ENCODE measurements at places on chromosomes 3 and 15. TPM values are rescaled to one million over a fixed set of nuclear protein-coding genes. Genes with fewer than 3 reads are reported as not detected.

DNA sequence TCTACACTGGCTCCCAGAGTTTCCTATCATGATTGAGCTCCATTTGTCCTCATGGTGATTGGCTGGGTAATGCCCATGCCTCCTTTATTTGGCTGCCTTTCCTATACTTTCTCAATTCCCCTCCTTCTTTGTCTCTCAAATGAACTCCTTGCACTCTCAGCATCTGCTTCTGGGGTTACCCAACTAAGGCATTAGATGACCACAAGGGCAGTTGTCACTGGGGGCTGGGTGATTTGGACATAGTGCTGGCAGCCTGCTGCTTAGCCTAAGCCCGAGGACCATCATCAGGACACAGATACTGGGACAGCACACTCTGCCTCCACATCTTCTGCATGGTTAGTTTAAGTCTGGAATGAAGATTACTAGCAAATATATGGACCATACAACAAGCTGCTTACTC, 49.2 kb upstream of the LRRFIP2 start:
- H3K4me1 ChIP-seq, result no peaks in the 10 kb centered on the region
- no peaks in the 10 kb centered on the region for H3K36me3 ChIP-seq
- H3K27ac ChIP-seq, result no peak overlapping the region
- DNase-seq, result no peak

DNA sequence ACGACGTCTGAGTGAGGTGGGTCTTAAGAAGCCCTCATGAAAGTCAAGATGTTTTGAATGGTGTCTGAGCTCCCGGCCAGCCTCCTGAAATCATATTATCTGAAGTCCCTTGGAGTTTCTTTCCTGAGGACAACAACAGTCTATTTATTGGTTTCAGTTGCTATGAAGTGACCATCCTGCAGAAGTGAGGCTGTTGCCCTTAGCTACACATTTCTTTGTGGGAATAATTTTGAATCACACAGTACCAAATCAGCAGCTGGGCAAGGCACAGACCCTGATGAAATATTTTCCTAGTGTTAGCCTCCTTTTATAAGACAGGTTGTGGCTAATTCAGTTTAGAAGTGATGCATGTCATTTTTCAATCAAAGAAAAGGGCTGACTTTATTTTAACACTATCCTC, 220.7 kb upstream of the AZI2 start:
- no peak overlapping the region for H3K4me3 ChIP-seq
- DNase-seq, result no peak
- peaks cover 36% of the 10 kb centered on the region for H3K27me3 ChIP-seq
- no peaks in the 10 kb centered on the region for H3K4me1 ChIP-seq
- H3K36me3 ChIP-seq, result no peaks in the 10 kb centered on the region
- no peak overlapping the region for H3K27ac ChIP-seq

GRCh38 chr15:74376226-74376625, 8.8 kb upstream of the CYP11A1 start:
- no peaks in the 10 kb centered on the region for H3K36me3 ChIP-seq
- H3K27me3 ChIP-seq, result peaks cover 5% of the 10 kb centered on the region
- no peak overlapping the region for H3K4me3 ChIP-seq
- DNase-seq, result no peak

Gene HESX1
- total RNA-seq, result 0.96 TPM

DNA sequence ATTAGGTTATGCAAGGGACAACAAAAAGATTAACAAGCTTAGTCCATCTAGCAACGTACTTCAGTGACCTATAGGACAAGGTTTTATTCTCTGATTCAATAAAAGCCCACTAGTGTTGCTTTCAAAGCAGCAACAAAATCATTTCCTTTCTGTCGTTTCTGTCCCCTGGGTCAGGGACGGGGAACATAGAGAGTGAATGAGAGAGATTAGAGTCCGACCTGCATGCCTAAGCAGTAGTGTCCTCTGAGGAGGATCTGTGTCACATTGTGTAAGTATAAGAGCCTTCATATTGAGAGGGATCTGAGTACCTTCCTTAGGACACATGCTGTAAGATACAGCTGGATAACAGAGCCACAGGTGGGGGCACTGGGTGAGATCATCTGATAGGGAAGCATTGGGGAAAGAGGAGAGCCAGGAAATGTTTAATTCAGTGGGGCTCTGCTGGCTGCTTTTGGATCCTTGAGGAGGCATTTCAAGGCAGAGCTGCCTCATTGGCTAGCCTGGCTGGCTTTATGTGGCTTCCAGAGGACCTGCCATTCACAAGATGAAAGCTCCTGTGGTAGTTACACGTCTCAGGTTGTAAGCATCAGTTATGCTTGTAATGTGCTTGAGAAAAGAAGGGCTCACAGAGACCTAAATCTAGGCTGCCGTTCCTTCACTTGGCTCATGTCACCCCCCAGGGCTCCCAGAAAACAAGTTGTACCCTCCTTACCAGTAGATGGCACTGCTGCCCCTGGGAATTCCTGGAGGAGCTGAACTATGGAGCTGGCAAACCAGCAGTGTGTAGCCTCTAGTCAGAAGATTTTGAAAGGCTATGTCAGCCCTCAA, 2.7 kb downstream of the TMEM108 start:
- H3K36me3 ChIP-seq, result no peaks in the 10 kb centered on the region
- H3K27ac ChIP-seq, result no peak overlapping the region
- peaks cover 36% of the 10 kb centered on the region for H3K27me3 ChIP-seq
- H3K4me3 ChIP-seq, result no peak overlapping the region

Gene ZIC4
- total RNA-seq, result not detected

GRCh38 chr3:36969540-36970432, 23.1 kb downstream of the EPM2AIP1 start:
- no peaks in the 10 kb centered on the region for H3K27me3 ChIP-seq
- no peaks in the 10 kb centered on the region for H3K36me3 ChIP-seq
- peaks cover 32% of the 10 kb centered on the region for H3K4me1 ChIP-seq
- DNase-seq, result no peak
- H3K27ac ChIP-seq, result peak overlapping the region; percentile 88
- no peak overlapping the region for H3K4me3 ChIP-seq

DNA sequence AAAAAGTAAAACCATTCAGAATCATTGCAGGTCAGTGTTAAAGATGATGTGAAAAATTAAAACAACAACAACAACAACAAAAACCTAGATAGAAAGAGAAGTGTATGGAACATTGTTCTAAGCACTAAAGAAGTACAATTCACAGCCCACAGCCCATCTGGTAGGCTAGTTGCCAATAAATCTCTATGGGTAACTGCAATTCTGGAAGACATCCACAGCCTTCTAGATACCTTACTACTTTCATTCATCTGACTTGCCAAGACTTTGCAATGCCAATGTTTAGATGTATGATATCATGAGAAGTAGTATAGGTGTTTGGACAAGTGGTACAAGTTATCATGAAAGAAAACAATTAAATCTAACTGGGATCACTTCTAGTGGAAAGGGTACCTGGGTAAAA, 198.6 kb downstream of the VGLL3 start:
- no peak overlapping the region for H3K27ac ChIP-seq
- no peaks in the 10 kb centered on the region for H3K27me3 ChIP-seq
- H3K4me3 ChIP-seq, result no peak overlapping the region
- DNase-seq, result no peak

Gene SERINC4
- 0.36 TPM for total RNA-seq

DNA sequence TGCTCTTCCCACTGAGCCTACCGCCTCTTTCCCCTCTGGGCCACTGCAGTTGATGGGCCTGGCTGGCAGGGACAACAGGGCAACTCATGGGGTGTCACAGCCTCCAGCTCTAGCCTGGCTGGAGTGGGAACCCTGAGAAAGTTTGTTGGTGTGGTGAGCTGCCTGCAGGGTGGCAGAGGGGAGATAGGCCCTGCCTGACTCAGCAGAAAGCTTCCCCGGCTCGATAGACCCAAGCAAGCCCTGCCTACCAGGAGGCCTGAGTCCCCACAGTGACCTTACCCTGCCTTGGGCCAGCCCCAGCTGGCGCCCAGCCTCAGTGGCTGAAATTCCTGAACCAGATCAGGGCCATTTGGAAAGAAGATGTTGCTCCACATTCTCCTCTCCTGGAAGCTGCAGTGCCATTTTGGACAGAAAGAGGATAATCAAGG, 29.4 kb downstream of the ABTB1 start:
- DNase-seq, result no peak
- no peak overlapping the region for H3K27ac ChIP-seq
- no peaks in the 10 kb centered on the region for H3K36me3 ChIP-seq

Gene MASP1
- total RNA-seq, result 0.60 TPM

DNA sequence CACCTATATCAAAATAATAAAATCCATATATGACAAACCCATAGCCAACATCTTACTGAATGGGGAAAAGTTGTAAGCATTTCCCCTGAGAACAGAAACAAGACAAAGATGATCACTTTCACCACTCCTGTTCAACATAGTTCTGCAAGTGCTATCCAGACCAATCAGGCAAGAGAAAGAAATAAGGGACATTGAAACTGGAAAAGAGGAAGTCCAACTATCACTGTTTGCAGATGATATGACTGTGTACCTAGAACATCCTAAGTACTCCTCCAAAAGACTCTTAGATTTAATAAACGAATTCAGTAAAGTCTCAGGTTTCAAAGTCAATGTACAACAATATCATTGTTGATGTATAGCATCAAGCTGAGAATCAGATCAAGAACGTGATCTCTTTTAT, 35.6 kb upstream of the FGF7 start:
- no peak overlapping the region for H3K4me3 ChIP-seq
- H3K4me1 ChIP-seq, result no peaks in the 10 kb centered on the region
- no peaks in the 10 kb centered on the region for H3K36me3 ChIP-seq
- no peak for DNase-seq
- no peaks in the 10 kb centered on the region for H3K27me3 ChIP-seq
